ENCODE measurements at places on chromosomes 1 and 21. TPM values are rescaled to one million over a fixed set of nuclear protein-coding genes. Genes with fewer than 3 reads are reported as not detected.

DNA sequence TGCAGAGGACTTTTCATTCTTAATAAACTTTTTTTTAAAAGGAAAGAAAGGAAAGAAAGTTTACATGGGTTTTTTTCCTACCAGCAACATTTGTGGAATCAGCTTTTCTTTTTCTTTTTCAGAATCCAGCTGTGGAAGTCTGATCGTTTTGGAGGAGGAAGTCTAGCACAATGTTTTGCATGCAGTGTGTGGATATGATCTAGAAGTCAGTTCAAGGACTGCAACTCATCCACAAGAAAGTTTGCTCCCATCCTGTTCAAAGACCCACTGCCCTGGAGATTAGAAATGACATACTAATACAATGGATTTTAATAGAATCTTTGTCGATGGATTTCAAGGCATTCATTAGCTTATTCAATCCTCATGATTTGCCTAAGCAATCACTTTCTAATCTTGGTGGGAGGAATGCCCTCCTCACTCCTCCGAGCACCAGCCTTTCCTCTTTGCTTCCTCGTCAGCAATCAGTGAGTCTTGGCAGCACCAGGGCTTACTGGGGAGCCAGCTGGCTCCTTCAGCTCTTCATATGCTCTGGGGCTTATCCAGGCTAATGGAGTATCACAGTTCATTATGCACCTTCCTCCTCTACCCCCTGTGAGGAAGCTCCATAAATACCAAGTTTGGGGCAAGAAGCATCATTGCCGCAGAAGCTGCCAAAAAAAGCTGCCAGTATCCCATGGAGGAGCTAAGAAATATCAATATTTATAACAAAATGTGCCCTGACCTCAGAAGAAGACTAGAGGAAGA, 392.3 kb upstream of the PKN2 start:
- no peak for DNase-seq

GRCh38 chr1:79974659-79975058, 968.1 kb upstream of the ADGRL4 start:
- no peak for DNase-seq

DNA sequence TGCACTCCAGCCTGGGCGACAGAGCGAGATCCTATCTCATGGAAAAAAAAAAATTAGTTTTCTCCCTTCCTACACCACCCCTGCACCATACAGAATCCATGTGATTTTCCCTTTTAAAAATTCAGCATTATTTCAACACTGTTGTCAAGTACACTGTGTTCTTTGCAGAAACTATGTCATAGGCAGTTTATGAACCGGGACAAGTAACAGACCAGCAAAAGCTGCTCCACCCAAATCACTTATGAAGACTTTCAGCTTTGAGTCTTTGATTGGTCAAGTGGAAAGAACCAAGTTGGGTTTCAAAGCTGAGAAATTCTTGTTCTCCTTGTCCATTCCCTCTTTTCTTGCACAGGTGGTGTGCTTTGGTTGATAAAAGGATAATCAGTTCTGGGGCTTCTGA, 173.0 kb downstream of the CDC7 start:
- DNase-seq = peak; percentile 42

The LCE2C gene
- not detected for total RNA-seq

The LMX1A gene
- 0.29 TPM for total RNA-seq

The ACTL8 gene
- not detected for total RNA-seq

The ACTN2 gene
- 0.56 TPM for total RNA-seq

The OR2G6 gene
- total RNA-seq = not detected
